ENCODE measurements at places on chromosomes 7 and 10. TPM values are rescaled to one million over a fixed set of nuclear protein-coding genes. Genes with fewer than 3 reads are reported as not detected.

The PILRB gene
- 51.2 TPM for total RNA-seq

GRCh38 chr7:121046893-121047468 is 58.5 kb downstream of the CPED1 start:
- H3K4me1 ChIP-seq: no peaks in the 10 kb centered on the region
- H3K4me3 ChIP-seq: no peak overlapping the region
- no peak overlapping the region for H3K27ac ChIP-seq
- DNase-seq: no peak
- H3K36me3 ChIP-seq: no peaks in the 10 kb centered on the region
- H3K27me3 ChIP-seq: no peaks in the 10 kb centered on the region

DNA sequence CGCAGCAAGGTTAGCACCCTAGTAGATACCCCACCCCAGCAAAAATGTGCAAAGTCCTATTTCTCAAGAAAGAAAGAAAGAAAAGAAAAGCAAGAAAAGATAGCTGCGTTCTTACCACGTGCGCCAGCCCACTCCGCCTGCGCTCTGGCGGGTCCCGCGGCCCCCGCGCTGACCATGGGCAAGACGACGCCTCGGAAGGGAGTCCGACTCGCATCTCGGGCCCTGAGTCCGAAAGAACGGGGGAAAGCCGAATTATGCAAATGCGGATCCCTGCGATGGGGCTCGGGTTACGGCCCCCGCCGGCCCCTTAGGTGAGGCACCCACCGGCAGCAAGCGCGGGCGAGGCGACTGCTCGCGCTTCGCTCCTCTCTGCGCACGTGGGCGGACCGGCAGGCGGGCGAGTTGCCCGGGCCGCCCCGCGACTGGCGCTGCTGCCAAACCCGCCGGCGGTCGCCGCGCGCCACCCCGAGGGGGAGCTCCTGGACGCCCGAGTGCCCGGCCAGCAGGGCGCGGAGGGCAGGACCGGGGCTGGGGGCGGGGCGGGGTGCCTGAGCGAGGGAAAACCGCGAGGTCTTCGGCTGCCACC is 2.4 kb upstream of the EGR2 start:
- DNase-seq: peak; percentile 84
- H3K4me1 ChIP-seq: no peaks in the 10 kb centered on the region
- H3K4me3 ChIP-seq: peak overlapping the region; percentile 2
- H3K36me3 ChIP-seq: no peaks in the 10 kb centered on the region

DNA sequence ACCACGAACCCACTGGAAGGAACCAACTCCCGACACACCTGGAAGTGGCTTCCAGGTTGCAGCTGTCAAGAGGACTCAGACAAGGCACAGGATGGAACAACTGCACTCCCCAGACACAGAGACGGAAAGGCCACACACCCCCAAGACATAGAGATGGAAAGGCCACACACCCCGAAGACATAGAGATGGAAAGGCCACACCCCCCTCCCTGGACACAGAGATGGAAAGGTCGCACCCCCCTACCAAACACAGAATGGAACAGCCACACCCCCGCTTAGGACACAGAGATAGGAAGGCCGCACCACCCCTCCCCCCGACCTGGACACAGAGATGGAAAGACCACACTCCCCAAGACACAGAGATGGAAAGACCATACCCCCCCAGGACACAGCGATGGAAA is 7.6 kb downstream of the ZNF511 start:
- no peak for DNase-seq
- no peaks in the 10 kb centered on the region for H3K36me3 ChIP-seq
- no peak overlapping the region for H3K4me3 ChIP-seq
- H3K27ac ChIP-seq: no peak overlapping the region

The ZNF503 gene
- total RNA-seq: 15.7 TPM

GRCh38 chr10:104819731-104820130 is 178.6 kb downstream of the SORCS3 start:
- H3K4me3 ChIP-seq: no peak overlapping the region
- DNase-seq: no peak

Measured in aorta (tissue), 5 donors.